Small intestine (tissue), 16 donors: ENCODE measurements at places on chromosomes 11 and 22. TPM values are rescaled to one million over a fixed set of nuclear protein-coding genes. Genes with fewer than 3 reads are reported as not detected.

NOL12 gene
- 22.6 TPM for polyA plus RNA-seq

CEND1 gene
- 3.3 TPM for polyA plus RNA-seq

SCUBE1 gene
- polyA plus RNA-seq: 0.45 TPM

ELFN2 gene
- polyA plus RNA-seq: 0.07 TPM

NLRP14 gene
- polyA plus RNA-seq: 0.97 TPM

ANGPTL5 gene
- polyA plus RNA-seq: not detected

RIBC2 gene
- polyA plus RNA-seq: not detected

IL10RA gene
- polyA plus RNA-seq: 7.9 TPM

DNA sequence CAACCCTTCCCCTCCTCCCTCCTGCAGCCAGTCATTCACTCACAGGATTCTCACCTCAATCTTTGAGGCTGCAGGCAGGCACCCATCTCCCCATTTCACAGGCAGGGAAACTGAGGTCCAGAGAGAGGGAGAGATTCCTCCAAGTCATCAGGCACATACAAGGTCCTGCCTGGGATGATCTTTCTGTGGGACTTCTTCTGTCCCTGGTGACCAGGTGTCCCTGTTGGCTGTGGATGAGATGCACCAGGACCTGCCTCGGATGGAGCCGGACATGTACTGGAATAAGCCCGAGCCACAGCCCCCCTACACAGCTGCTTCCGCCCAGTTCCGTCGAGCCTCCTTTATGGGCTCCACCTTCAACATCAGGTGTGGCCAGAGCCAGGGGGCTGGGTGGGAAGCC lies 7.8 kb downstream of the FTH1 start:
- no peak for DNase-seq

GRCh38 chr11:68735646-68736045 lies 15.7 kb downstream of the TESMIN start:
- no peak for DNase-seq

DNA sequence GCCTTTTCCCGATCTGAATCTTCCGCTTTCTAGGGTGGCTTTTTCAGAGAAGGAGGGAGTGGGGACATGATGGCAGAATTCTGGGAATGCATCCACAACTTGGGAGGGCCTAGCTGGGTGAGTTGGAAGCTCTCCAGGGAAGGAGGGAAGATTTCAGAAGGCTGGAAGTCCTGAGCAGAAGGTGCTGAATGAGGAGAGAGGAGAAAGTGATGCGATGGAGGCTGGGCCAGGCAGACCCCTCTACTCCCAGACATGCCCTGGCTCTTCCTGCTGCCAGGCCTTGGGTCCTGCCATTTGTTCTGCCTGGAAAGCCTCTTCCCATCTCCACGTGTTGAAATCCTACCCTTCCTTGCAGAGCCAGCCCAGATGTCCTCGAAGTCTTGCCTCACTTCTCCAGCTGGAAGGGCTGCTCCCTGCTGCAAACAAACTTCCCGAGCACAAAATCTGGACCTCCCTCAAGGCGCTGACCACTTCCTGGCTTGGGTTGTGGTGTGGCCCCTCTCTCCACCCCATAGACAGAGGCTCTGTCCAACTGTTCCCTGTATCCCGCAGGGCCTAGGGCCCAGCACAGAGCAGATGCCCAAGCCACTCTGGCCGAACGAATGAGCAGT lies 16.8 kb downstream of the LRRC32 start:
- DNase-seq: no peak

GRCh38 chr11:63937713-63938478 lies 906 bp upstream of the NAA40 start:
- no peak for DNase-seq

DNA sequence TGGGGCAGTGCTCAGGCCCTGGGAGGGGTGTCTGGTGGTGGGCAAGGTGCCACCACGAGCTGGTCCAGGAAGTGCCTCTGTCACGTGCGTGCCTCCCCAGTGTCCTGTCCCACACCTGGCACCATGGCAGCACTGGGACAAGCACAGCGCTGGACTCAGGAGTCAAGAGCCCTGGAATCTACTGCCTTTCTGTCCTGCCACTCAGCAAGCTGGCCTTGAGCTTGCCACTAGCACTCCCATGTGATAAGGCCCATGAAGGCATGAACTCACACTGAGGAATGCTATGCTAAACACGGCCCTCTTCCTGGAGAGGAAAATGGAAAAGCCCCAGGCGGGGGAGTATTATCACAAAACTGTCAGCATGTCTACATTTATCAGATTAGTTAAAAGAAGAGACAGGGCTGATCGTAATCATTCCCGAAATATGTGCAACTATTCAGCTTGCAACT lies 50.7 kb upstream of the SLC35C1 start:
- DNase-seq: no peak

DNA sequence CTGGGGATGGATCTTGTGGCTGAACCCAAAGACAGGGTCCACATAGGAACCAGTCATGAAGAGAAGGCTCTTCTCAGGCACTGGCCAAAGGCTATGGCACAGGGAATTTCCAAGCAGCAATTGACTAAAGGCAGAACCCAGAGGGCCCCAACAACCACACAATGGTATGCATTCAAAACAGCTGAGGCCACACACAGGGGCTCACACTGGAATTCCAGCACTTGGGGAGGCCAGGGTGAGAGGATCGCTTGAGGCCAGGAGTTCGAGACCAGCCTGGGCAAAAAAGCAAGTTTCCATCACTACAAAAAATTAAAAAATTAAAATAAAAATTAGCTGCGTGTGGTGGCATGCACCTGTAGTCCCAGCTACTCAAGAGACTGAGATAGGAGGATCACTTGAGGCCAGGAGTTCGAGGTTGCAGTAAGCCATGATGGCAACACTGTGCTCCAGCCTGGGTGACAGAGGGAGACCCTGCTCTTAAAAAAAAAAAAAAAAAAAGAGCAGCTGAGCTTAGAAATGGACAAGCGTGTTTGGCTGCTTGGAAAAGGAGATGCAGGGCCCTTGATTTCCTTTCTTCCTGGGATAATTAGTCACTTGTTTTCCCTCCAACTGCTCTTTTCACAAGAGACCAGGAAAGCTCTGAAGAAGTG lies 44.6 kb downstream of the MYH9 start:
- DNase-seq: no peak

DNA sequence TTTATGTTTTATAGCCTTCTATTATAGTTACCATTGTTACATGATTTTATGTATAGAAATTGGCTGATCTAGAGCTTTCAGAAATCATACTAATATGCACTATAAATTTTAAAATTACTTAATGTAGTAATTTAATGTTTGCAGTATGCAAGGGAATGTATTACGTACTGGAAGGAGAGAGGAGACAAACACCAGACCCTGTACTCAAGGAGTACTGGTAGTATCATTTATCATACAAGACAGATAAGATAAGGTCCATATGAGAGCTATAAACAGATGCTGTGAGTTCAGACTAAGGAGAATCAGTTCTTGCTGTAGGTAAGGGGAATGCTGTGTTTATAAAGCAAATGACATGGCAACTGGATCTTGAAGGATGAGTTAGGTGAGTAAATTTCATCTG lies 765 bp downstream of the BCO2 start:
- DNase-seq: no peak

GRCh38 chr11:17631702-17632365 lies 84.8 kb downstream of the OTOG start:
- no peak for DNase-seq

- DNase-seq: no peak
Observed at GRCh38 chr11:124198897-124199296, 15.8 kb downstream of the OR10D3 start.
